Activated T-cell treated with anti-CD3 and anti-CD28 coated beads, Interleukin-2, amount 50 U/mL, for 72 hours (primary cell): ENCODE measurements at places on chromosomes 4 and X.

DNA sequence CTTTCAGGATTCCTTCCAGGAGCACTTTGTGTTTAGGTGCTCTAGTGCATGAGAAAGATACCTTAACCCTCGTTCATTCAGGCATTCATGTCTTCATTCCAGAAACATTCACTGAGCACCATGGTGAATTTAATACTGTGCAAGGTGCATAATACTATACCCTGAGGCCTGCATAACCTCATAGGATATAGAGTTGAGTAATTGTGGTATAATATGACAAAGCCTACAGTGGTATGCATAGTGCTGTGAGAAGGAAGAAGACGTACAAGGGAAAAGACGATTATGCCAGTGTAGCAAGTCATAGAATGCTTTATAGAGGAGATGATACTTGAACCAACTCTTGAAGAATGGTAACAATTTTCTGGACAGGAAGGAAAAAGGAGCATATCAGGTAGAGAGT, 34.3 kb downstream of the MTM1 start:
- no peak for DNase-seq

GRCh38 chr4:80412322-80412721, 76.8 kb downstream of the CFAP299 start:
- no peak for DNase-seq

- DNase-seq: peak; percentile 28
Observed at GRCh38 chr4:128854433-128854832, 44.9 kb downstream of the JADE1 start.

GRCh38 chr4:29578329-29578728, 1141.8 kb upstream of the PCDH7 start:
- no peak for DNase-seq

DNA sequence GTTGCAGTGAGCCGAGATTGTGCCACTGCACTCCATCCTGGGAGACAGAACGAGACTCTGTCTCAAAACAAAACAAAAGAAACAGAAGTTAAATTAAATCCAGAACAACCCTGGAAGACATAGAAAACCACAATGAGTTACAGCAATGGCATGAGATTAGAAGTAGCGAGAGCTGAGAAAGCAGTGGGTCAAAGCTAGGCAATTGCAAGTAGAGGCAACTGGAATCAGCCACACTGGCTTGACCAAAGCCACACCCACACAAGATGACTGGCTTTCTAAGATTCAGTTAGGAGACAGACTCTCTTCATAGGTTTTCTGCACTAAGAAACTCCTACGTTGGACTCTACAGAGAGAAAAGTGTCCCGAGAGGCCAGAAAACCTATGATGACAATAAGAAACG, 443.0 kb downstream of the GPM6A start:
- no peak for DNase-seq

DNA sequence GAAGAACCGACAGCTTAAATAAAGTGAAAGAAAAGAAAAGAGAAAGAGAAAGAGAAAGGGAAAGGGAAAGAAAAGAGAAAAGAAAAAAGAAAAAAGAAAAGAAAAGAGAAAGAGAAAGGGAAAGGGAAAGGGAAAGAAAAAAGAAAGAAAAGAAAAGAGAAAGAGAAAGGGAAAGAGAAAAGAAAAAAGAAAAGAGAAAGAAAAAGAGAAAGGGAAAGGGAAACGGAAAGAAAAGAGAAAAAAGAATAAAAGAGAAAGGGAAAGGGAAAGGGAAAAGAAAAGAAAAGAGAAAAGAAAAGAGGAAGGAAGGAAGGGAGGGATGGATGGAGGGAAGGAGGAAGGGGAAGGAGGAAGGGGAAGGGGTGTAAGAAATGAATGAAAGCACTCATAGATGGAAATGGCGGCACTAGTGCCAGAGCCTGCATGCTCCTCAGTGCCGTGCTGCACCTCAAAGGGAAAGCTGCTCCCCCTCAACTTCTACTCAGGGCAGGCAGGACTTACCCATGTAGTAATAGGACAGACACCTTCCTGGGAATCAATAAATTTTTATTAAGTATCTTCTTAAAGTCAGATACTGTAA, 70.7 kb downstream of the AFAP1 start:
- no peak for DNase-seq

DNA sequence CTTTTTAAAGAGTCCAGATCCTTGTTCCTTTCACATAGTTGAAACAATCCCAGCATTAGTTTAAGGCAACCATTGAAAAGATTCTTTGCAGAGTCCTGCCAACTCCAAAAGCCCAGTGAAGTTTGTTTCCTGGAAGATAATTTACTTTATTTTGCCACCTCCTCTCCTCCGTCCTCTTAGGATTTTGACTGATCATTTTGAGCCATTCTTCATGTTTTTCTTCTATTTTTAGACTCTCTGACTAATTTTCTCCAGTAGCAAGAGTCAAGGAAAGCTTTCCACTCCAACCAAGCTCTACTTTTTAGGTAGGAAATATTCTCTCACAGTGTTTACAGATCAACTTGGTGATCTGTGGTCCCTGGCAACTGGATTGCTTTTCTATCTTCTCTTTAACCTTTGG, 10.3 kb downstream of the NCBP2L start:
- DNase-seq: no peak

GRCh38 chrX:101483705-101484104, 1.6 kb upstream of the ARMCX4 start:
- no peak for DNase-seq

GRCh38 chr4:179465131-179465797, 2023.0 kb upstream of the AGA start:
- no peak for DNase-seq

- DNase-seq: peak; percentile 59
Observed at GRCh38 chrX:39309018-39309635, 507.9 kb downstream of the MID1IP1 start.

- DNase-seq: no peak
Observed at GRCh38 chr4:104818579-104818978, 323.9 kb upstream of the CXXC4 start.

DNA sequence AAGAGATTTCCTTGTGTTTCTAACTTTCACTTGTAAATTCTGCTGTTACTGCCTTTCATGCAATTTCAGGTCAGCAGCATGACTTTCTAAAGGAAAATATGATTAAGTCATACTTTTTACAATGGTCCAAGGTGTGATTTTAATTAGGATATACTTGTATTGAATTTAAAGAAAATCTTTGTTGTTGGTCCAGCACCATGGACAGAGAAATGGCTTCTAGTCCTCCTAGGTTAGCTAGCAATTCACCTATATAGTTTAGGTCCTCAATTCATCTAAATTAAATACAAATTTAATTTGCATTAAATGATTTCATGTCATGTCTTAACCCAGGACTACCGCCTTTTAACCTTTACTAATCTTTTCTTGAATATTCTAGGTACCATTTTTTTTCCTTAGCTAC, 304.9 kb upstream of the RPS6KA3 start:
- no peak for DNase-seq

- DNase-seq: peak; percentile 29
Observed at GRCh38 chrX:48958635-48959094, 1.3 kb upstream of the OTUD5 start.

- no peak for DNase-seq
Observed at GRCh38 chrX:81348388-81348787, 146.5 kb downstream of the SH3BGRL start.

DNA sequence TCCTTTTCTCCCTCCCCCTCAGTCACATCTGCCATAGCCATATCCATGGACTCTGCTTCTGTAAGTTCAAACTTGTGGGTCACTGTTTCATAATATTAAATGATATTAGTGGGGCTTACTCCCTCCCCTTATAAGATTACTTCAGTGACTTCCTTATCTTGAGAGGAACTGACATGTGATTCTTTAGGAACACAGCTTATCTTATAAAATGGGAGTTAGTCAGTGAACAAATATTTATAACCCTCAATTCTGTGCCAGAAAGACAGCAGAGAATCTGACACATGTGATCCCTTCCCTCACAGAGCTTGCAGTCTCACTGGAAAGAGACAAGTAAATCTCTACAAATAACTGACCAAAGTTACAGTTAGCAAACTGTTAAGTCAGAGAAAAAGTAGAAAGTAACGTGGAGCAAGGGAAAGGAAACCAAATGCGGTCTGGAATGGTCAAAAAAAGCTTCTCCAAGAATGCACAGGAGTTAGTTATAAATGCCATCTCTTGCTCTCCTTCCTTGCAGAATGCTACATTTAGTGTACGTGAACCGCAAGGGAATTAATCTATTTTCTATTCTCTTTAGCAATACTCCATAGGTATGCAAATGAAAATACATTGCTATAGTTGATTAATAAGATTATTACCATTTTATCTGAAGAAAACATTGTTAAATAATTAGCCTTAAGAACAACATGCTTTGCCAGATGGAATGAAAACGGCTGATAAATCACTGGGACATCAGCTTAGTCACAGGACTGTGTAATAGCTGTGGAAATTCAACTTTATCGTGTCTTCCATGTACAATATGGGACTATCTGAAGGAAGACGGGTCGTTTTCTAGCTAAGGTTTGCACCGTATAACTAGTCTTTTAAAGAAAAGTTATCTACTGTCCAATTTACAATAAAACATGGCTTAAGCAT, 29.0 kb downstream of the SGMS2 start:
- DNase-seq: no peak

DNA sequence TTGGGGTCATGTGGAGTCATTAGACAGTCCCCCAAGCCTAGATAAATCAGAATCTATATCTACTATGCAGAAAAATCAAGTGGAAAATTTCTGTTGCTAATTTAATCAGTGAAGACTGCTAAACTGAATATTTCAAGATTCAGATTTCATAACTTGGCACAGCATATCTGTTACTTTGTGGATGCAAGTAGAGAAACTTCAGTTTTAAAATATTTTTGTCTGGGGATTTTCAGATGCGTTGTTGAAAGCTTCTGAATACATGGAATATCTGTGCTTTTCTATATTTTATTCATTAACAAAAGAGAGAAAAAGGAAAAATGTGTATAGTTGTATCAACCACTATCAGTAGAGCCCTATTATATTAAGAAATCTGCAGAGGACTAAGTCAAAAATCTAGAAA, 4.4 kb downstream of the FGF5 start:
- no peak for DNase-seq

- DNase-seq: peak; percentile 53
Observed at GRCh38 chrX:15336023-15336413, 695 bp upstream of the PIGA start.

- DNase-seq: no peak
Observed at GRCh38 chr4:98522636-98523395, 135.6 kb downstream of the TSPAN5 start.

GRCh38 chr4:182010876-182011275, 232.3 kb upstream of the TENM3 start:
- no peak for DNase-seq

GRCh38 chr4:145352438-145353145, 129.1 kb upstream of the SMAD1 start:
- DNase-seq: no peak

- no peak for DNase-seq
Observed at GRCh38 chrX:107729558-107730297, 45.9 kb downstream of the TSC22D3 start.
